ENCODE measurements at places on chromosomes 2 and 18. TPM values are rescaled to one million over a fixed set of nuclear protein-coding genes. Genes with fewer than 3 reads are reported as not detected.

HDLBP gene
- 364 TPM for total RNA-seq

MDH1B gene
- total RNA-seq = 1.3 TPM

HS1BP3 gene
- total RNA-seq = 11.1 TPM

DNA sequence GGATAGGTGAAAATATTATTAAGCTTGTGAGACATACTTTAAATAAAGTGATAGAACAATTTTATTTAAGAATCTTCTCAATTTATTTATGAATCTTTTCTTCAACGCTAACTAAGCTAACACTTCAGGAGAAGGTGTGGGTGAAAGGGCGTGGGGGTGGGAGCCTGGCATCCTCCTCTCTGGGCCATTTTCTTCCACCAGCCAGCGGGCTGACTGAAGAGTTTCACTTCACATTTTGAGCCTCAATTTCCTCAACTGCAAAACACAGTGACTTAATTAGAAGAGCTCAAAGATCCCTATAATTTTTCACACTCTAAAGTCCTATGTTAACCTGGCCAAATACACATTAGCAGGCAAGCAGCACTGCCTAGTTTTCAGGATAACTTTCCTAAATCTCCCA is 94.8 kb downstream of the FTCDNL1 start:
- no peak for DNase-seq

HJURP gene
- total RNA-seq = 49.7 TPM

DNA sequence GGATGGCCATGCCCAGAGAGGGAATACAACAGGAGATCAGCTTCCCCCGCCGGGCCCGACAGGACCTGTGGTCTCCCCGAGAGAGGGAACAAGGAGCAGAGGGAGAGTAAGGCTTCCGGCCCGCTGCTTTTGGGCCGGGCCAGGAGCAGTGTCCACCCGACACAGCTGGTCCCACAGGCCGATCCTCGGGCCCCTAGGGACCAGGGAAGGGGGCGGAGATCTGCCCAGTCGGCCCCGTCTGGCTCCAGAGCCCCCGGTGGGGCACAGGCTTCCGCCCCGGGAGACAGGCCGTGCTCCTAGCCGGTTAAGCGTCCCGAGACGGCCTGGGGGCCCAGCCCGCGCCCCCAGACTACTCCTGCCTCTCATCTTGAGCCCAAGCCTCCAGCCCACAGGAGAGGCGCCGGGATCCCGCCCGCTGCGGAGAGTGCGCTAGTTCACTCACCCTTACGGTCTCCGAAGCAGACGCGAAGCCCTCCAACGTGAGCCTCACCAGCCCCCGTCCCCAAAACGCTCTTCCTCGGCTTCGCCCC is at the start of gene MCFD2:
Gene MCFD2, minus strand, starts transcription at position 526 of the 530 bp plus-strand sequence. CDS start 6,635 bp downstream, outside the sequence.
- DNase-seq = no peak

GRCh38 chr2:56021136-56021474 is 97.5 kb upstream of the EFEMP1 start:
- DNase-seq = no peak

GRCh38 chr18:3281456-3282400 is 19.8 kb downstream of the MYL12B start:
- no peak for DNase-seq

C2orf66 gene
- not detected for total RNA-seq

DNAJC5G gene
- 0.44 TPM for total RNA-seq
